ENCODE measurements at places on chromosomes 4 and X. TPM values are rescaled to one million over a fixed set of nuclear protein-coding genes. Genes with fewer than 3 reads are reported as not detected.

GRCh38 chr4:22187203-22187820, 238.7 kb upstream of the KCNIP4 start:
- DNase-seq: no peak
- H3K27me3 ChIP-seq: no peaks in the 10 kb centered on the region
- H3K36me3 ChIP-seq: no peaks in the 10 kb centered on the region
- no peaks in the 10 kb centered on the region for H3K4me1 ChIP-seq

DNA sequence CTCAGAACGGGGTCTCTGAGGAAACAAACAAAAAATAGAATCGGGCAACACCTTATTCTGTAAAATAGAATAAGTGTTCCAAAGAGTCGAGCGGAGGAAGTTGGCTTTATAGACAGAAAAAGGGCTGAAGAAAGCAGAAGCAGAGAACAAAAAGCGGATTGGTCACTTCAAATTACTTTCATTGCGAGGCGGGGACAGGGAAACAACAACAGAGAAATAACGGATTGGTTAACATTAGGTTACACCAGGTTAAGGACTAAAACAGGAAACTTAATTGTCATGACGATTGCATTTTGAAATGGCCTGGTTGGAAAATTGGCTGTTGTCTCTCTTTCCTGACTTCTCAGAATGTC, 433 bp upstream of the COQ2 start:
- H3K27ac ChIP-seq: peak overlapping the region; percentile 95
- no peaks in the 10 kb centered on the region for H3K4me1 ChIP-seq
- no peak for DNase-seq
- H3K4me3 ChIP-seq: peak overlapping the region; percentile 74
- no peaks in the 10 kb centered on the region for H3K36me3 ChIP-seq

DNA sequence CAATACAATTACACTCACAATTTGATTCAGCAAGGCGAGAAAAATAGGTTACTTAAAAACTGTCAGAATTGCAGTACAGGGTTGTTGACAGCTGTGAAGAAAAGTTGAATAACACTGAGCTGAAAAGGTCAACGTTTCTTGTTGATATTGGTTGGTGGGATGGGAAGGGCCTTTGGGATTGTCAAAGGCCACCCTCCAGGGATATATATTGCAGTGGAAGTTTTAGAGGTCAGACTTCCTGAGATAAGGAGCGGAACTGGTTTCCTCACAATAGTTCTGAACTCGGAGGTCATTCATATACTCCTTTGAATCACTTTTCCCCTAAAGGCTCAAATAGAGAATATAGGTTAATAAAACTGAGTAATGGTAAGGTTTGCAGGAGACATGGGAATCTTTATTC, 417.2 kb downstream of the RAPGEF2 start:
- no peak for DNase-seq
- H3K27me3 ChIP-seq: no peaks in the 10 kb centered on the region
- H3K36me3 ChIP-seq: no peaks in the 10 kb centered on the region
- no peak overlapping the region for H3K4me3 ChIP-seq
- H3K4me1 ChIP-seq: no peaks in the 10 kb centered on the region
- H3K27ac ChIP-seq: no peak overlapping the region

DNA sequence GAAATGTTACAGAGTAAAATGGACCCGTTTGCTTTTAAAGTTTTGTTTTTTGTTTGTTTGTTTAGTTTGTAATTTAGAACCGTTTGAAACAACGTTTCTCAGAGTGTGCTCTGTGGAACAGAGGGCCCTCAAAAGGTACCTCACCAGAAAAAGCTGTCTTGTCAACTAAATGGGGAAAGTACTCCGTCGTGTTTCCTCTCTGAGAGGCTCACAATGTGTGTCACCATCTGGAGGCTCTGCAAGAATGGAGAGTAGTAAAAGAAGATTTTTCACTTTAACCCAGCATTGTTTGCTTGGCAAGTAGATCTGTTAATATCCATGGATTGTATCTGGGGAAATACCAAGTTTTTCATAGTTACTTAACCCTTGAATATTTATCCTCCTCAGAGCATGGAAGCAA, 1.5 kb upstream of the ENPEP start:
- H3K36me3 ChIP-seq: no peaks in the 10 kb centered on the region
- no peaks in the 10 kb centered on the region for H3K27me3 ChIP-seq
- DNase-seq: no peak

GRCh38 chrX:31423609-31424189, 351.9 kb upstream of the FTHL17 start:
- no peaks in the 10 kb centered on the region for H3K4me1 ChIP-seq
- no peak overlapping the region for H3K4me3 ChIP-seq
- peak; percentile 23 for DNase-seq
- H3K27ac ChIP-seq: no peak overlapping the region
- H3K27me3 ChIP-seq: no peaks in the 10 kb centered on the region
- no peaks in the 10 kb centered on the region for H3K36me3 ChIP-seq

GRCh38 chr4:154658680-154659405, 46.4 kb upstream of the FGG start:
- no peaks in the 10 kb centered on the region for H3K4me1 ChIP-seq
- H3K27ac ChIP-seq: no peak overlapping the region

DNA sequence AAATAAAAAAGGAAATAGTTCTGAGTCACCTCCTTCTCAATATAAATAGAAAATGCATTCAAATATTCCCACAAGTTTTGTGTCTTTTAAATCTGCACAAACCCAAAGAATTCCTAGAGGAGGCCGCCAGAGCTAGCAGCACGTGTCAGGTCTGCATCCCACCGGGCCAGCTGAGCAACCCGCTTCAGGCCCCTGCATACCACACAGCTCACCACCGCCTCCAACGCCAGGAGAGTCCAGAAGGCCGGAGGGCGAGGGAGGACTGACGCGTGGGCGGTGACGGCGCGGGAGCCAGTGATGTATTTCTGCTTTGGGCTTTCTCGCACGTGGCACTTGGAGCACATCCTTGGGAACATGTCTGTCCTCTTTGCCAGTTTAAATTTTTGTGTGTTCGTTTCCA, 61.9 kb upstream of the CLDN34 start:
- no peaks in the 10 kb centered on the region for H3K36me3 ChIP-seq
- H3K4me3 ChIP-seq: no peak overlapping the region
- no peaks in the 10 kb centered on the region for H3K4me1 ChIP-seq
- H3K27me3 ChIP-seq: no peaks in the 10 kb centered on the region
- no peak overlapping the region for H3K27ac ChIP-seq
- DNase-seq: no peak

GRCh38 chr4:185932491-185932890, 120.5 kb upstream of the SORBS2 start:
- no peaks in the 10 kb centered on the region for H3K27me3 ChIP-seq
- no peaks in the 10 kb centered on the region for H3K4me1 ChIP-seq
- no peak overlapping the region for H3K27ac ChIP-seq
- no peak for DNase-seq
- H3K4me3 ChIP-seq: no peak overlapping the region
- H3K36me3 ChIP-seq: no peaks in the 10 kb centered on the region

The CT45A10 gene
- total RNA-seq: not detected

The CLIC2 gene
- total RNA-seq: 15.3 TPM

The OTC gene
- total RNA-seq: 4.2 TPM

The FGB gene
- total RNA-seq: not detected

Measured in uterus (tissue), 4 donors.